ENCODE measurements at places on chromosomes 7 and 10. TPM values are rescaled to one million over a fixed set of nuclear protein-coding genes. Genes with fewer than 3 reads are reported as not detected.

- DNase-seq = no peak
Measured at GRCh38 chr10:123390332-123390731, 236.1 kb downstream of the BUB3 start.

DNA sequence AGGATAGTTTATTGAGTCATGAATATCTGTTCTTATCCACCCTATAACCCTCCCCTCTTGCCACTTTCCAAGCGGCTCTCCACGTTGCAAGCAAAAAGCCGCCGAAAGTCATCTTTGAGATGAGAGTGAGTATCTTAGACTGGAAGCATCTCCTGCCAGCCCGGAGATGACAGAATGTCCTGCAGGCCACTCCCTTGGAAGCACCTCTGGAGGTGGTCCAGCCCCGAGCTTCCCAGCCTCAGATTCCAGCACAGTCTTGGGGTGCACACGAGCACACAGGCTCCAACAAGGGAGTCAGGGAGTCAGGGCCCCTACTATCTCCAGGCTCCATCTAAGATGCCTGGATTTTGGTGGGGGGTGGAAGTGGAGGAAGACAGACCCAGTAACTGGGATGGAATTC lies 5.5 kb upstream of the ELN start:
- DNase-seq = no peak

Gene OPN1SW
- total RNA-seq = not detected

DNA sequence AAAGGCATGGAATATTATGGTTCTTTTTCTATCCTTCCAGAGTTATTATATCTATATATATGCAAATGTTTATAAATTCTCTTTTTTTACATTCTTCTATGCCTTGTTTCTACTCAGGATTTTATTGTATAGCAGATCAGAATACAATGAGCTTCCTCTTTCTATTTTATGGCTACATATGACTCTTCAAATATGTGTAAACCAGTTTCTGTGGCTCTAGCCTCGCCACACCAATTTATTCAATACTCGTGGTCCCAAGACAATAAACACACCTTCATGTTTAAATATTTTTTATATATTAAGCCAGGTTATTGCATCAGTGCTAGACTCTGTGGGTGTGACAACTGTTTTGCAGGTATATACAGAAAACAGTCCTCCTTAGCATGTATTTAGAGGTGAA lies 237.5 kb upstream of the MKLN1 start:
- DNase-seq = no peak

DNA sequence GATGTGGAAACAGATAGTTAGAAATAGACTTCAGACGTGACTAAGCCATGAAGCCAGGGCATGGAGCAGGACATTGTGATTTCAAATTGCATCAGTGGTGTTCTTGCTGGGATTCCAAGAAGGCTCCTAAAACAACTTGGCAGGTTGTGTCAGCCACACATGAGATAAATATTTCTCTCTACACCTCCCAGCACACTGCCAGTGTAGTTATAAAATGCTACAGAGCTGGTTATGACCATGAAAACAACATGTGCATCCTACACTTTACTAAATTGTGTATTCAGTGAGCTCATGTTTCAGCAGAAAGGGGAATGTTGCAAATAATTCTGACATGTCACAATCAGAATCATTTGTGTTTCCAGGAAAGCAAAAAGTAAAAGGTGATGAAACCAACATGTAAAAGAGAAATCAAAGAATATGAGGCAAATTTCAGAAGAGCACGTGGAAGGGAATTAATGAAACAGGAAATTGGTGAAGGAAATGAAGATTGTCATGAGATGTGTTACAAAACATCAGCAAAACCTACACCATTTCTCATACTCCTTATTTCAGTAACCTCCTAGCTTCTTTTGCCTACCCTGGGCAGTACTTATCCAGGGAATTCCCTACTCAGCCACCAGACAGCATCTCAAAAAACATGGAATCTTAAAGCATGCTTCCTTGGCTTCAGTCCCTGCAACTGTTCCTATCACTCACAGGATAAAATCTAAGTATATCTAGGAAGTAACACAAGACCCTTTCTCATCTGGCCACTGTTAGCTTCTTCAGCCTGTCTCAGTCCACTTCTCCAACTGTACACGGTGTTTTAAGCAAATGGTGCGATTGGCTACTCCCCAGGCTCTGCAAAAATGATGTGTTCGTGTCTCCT lies 5.8 kb upstream of the CYP3A7 start:
- DNase-seq = no peak

Gene LBX1
- total RNA-seq = not detected

DNA sequence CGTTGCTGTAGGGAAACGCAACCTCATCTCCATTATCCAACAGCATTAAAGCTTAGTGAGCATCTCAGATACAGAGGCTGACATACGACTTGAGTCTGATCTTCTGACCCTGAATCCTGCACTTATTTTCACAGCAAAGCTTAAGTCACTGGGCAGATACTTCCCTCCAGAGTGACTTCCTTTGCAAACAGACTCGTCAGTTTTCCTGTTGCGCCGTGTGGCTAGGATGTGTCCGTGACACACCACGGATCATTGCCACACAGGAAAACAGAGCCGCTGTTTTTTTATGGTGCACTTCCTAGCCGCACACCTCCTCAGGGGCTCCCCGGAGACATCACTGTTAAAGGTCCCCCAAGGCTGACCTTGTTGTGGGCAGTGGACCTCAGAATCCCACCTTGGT lies 94.9 kb upstream of the MKI67 start:
- no peak for DNase-seq

GRCh38 chr7:138244606-138245005 lies 168.3 kb downstream of the AKR1D1 start:
- DNase-seq = no peak

Gene GPR26
- not detected for total RNA-seq

Gene ADIRF
- total RNA-seq = 0.77 TPM

- DNase-seq = no peak
Measured at GRCh38 chr7:84331616-84332015, 137.0 kb upstream of the SEMA3A start.

GRCh38 chr10:106577266-106577665 lies 587.2 kb downstream of the SORCS1 start:
- DNase-seq = peak; percentile 76

Gene CPA4
- 25.9 TPM for total RNA-seq

Gene MDFIC
- total RNA-seq = 32.5 TPM

Gene OR13A1
- total RNA-seq = not detected

Gene LIPJ
- not detected for total RNA-seq

Gene MOGAT3
- not detected for total RNA-seq

Gene FGFR2
- not detected for total RNA-seq

DNA sequence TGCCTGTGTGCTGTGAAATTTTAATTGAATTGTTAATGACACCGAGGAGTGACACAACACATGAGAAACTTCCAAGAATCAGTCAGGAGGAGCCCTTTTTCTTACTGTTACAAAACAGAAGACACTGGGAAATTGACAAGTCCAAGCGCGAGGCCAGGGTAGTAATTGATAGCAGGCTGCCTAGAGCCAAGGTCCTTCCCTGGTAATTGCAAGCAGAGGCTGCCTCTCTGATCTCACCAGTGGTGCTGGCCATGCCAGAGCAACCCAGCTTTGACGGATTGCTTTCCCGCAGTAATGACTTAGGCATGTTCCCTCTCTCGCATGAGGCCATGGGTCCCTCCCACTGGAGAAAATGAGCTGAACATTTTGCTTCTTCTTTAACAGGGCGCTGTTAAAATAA lies 111.5 kb downstream of the LRMDA start:
- DNase-seq = no peak

GRCh38 chr10:110366635-110367034 lies 61.9 kb upstream of the SMNDC1 start:
- DNase-seq = no peak

GRCh38 chr7:126755381-126755780 lies 497.4 kb downstream of the GRM8 start:
- no peak for DNase-seq

Gene OR9A2
- not detected for total RNA-seq

GRCh38 chr7:101977249-101977648 lies 159.8 kb downstream of the CUX1 start:
- DNase-seq = no peak

Gene ELMO1
- 6.2 TPM for total RNA-seq

- no peak for DNase-seq
Measured at GRCh38 chr7:46534664-46535588, 613.9 kb upstream of the IGFBP3 start.

DNA sequence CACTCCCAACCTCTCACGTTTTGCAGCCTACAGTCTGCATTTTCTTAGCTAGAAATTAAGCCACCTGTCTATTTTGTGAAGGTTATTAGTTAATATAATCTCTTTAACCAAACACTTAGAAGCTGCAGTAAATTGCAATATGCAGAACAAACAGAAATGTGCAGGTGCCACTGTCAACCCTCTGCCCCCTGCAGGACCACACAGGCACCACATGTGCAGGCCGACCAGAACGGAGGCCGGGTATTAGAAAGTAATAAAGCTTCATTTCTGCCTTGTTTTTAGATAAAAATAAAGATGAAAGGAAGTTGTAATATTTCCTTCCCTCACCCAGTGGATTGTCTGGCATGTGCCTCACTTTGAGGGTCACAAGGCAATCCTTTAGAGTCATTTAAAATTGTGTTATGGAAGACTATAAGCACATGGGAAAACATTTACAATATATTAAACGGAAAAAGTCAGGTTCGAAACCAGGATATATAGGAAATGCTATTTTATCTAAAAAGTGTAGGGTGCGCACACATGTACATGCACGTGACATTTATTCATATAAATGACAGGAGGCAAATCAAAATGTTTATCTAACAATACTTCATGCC lies 158.2 kb downstream of the ARHGAP12 start:
- no peak for DNase-seq

Gene DRGX
- total RNA-seq = not detected

- no peak for DNase-seq
Measured at GRCh38 chr7:96697822-96698221, 11.8 kb downstream of the SEM1 start.

DNA sequence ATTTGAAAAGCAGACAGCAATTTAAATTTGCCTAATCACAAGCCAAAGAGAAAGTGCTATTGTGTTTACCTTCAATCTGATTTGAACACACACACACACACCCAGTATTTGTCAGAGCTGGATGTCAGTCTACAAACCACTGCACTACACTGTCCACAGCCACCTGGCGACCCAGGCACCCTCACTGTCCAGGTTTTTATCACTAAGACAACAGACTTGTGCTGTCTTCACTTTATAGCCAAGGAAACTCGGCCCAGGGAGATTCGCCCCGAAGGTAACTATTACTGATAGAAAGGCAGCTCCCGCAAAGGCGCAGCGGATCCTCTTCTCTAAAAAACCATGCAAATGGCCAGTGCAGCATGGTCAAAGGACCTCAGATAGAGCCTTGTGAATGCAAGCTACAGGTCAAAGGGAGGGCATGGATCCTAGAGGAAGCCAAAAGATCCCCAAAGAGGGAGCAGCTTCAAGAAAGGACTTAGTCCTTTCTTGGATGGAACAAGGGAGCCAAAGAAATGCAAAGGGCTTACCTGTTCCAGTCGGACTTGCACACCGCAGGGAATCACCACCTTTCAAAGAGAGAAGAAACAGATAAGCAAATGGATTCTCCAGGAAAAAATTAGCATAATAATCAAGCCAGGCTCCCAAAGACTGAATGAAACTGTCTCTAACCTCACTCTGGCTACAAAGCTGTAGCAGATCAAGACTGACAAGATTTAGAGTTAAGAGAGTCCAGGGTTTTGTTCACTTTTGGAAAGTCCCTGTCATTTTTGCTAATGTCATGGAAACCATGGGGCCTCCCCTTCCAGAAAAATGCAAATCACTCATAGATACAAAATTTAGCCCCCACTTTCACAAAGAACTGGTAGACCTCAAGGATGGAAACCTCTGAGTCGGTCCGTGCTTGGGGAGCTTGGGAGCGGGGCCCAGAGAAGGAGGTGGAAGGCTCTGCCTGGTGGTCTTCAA lies 101.1 kb downstream of the TNS3 start:
- DNase-seq = no peak
